Chondrocyte (in vitro differentiated cells): ENCODE measurements at places on chromosomes 13 and 19. TPM values are rescaled to one million over a fixed set of nuclear protein-coding genes. Genes with fewer than 3 reads are reported as not detected.
A peak's percentile ranks its signal among the peaks of the same experiment; 100 is the strongest.

DNA sequence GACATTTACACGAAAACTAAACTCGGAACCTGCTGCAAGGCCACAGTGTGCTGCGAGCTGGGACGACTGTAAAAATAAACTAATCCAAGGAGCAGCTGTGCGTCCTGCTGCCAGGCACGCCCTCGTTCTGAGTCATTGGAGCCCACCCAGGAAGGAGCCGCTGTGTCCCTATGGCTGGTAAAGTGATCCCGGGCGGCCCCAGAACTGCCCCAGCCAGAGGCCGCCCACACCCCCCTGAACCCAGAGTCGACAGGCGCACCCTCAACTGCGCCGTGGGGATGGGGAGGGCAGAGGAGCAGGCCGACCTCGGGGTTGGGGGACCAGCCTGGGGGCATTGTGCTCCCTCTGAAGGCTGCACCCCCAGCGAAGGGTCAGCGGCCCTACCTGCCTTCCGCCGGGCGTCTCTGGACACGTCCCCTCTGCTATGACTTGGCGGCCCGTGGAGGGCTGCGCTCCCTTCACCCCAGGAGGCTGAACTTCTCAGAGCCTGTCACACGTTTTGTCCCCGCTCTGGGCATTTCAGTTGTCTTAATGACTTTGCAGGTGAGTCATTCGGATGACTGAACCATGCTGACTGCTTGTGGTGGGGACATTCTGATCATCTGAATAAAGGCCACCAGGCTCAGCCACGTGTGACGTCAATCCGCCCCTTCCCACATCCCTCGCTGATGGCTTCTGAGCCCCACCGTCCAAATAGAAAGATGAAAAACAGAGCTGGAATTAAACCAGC, 42.7 kb downstream of the ADPRHL1 start:
- peak; percentile 82 for DNase-seq
- peaks cover 74% of the 10 kb centered on the region for H3K4me1 ChIP-seq
- peak overlapping the region; percentile 99 for H3K27ac ChIP-seq

Gene NRTN
- 0.54 to 0.77 TPM in 2 of 3 replicates, not detected in the other for total RNA-seq

Gene LIG4
- total RNA-seq = 10.2 to 13.3 TPM (median 10.7 TPM) in 3 replicates

DNA sequence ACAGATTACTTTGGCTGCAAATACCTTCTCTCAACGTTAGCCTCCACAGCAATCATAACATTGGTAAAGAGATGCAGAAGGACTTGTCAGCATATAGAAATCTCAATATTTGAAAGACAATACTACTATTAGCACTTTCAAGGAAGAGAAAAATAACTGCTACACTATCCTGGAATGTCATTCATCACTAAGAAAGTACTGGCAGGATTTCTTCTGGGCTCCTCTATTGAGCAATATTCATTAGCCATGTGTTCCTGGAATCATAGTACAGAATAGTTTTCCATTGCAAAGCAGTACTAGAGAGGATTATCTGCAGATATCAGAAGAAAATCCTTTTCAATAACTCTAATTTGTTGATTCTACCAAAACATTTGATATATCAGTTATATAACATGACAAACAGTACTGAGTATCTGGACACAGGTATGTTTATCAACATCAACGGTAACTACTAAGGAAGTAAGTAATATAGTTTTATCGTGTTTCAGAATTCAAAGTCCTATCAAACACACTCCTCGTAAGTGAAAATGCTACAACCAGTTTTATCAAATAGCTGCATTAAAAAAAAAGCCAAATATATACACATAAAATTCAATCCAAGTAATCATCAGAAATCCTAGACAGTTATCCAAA, 27.3 kb downstream of the INTS6 start:
- H3K36me3 ChIP-seq = peaks cover 8% of the 10 kb centered on the region
- no peaks in the 10 kb centered on the region for H3K27me3 ChIP-seq
- H3K4me3 ChIP-seq = no peak overlapping the region
- no peak for DNase-seq
- no peak overlapping the region for H3K27ac ChIP-seq

- H3K4me1 ChIP-seq = peaks cover 20% of the 10 kb centered on the region
- no peak for DNase-seq
- H3K4me3 ChIP-seq = no peak overlapping the region
- no peak overlapping the region for H3K27ac ChIP-seq
These were observed 1.5 kb upstream of the ZNF616 start for GRCh38 chr19:52141203-52141602.

DNA sequence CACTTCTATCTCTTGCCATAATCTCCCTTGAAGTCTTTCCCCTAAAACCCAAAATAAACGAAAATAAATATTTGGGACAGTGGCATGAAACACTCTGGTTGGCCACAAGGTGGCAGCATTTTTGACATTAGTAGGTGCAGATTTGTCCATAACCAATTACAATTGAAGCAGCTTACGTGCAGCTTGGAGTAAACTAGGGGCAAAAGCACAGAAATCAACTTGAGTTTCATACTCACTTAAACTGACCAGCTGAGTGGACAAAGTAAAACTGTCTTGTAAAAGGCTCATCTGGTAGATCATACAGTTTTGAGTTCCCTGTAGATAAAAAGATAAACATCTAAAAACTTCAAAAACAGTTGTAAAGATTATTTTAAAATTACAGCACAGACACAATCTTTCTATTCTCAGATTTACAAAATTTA, 18.8 kb downstream of the PDCD5 start:
- H3K27me3 ChIP-seq = no peaks in the 10 kb centered on the region
- peaks cover 28% of the 10 kb centered on the region for H3K36me3 ChIP-seq
- H3K4me1 ChIP-seq = no peaks in the 10 kb centered on the region
- H3K4me3 ChIP-seq = no peak overlapping the region
- H3K27ac ChIP-seq = peak overlapping the region; percentile 32
- no peak for DNase-seq

GRCh38 chr19:33467851-33468250, 53.7 kb downstream of the PEPD start:
- H3K27ac ChIP-seq = no peak overlapping the region
- H3K27me3 ChIP-seq = no peaks in the 10 kb centered on the region
- peak; percentile 71 for DNase-seq
- no peaks in the 10 kb centered on the region for H3K4me1 ChIP-seq
